Cardiac fibroblast (primary cell): ENCODE measurements at places on chromosomes 7 and 10.
A peak's percentile ranks its signal among the peaks of the same experiment; 100 is the strongest.

DNA sequence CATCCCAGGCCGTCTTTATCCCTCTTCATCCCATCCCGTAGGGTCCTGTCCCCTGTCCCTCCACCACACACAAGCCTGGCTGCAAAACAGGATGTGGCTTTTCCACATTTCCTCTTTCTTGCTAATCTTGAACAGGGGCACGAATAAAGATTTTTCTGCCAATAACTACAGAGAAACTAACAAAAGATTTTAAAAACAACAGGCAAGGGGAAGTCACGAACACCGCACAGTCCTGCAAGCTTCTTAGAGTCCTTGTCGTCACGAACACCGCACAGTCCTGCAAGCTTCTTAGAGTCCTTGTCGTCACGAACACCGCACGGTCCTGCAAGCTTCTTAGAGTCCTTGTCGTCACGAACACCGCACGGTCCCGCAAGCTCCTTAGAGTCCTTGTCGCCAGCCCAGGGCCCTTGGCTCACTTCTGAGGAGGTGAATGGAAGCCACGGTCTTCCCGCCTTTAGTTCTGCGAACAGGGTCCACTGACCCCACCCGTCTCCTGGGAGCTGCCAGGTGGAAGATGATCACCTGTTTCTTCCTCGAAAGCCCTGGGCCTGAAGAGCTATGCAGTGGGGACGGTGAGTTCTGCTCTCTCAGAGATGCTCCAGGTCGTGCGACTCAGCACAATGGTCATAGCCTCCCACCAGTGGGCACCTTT, 10.3 kb upstream of the INSIG1 start:
- DNase-seq, result no peak

DNA sequence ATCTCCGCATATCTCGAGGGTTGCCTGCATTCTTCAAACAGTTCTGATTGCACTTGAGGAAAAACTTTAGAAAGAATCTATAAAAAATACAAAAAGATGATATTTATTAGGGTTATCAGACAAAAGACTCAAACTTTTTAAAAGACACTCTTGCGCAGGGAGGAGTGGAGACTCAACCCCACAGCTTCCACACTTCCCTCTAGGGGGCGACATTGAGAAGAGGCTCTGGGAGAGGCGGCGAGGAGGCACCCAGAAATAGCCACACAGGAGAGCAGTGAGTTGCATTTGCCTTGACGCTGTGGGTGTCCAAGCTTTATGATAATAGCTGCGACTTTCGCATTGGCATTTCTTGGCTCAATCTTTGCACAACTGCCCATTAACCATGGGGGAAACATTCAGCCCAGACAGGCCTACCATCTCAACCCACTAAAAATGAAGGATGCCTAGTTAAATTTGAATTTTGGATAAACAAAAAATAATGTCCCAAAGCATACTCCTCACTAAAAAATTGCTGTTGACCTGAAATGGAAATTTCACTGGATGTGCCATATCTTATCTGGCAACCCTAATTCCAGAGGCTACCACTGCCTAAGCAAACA, 86.2 kb downstream of the EBF3 start:
- DNase-seq, result peak; percentile 43

DNA sequence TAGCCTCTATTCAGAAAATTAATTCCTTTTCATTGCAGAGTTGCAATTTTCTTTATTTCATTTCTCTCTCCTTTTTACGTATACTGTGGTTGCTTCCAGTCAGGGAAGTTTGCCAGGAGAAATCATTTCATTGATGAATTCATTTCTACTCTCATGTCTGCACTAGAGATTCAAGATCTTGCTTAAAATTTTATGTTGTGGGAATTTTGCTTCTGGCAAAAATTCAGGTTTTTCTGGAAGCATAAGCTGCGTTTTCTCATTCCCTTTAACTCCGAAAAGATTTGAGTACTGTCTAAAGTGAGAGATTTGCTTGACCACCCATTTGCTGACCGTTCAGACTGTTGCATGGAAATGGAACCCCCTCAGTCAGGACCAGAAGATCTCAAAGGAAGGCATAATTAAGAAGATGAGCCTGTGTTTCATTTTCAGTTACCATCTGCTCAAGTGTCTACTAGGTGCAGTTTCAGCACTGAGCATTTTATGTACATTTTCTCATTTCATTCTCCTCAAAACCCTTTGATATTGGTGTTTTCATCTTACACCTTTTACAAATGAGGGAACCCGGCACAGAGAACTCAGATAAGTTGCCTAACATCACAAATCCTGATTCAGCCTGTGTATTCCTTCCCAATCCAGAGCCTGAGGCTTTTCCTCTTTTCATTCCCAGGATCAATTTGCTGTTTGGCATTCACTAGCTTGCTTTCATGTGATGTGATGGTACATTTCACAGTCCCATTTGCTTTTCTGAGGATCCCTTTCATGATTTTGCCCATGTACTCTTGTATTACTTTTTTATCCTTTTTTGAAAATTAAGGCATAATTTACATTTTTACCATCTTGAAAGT, 3.9 kb downstream of the PTPRZ1 start:
- no peak for DNase-seq

DNA sequence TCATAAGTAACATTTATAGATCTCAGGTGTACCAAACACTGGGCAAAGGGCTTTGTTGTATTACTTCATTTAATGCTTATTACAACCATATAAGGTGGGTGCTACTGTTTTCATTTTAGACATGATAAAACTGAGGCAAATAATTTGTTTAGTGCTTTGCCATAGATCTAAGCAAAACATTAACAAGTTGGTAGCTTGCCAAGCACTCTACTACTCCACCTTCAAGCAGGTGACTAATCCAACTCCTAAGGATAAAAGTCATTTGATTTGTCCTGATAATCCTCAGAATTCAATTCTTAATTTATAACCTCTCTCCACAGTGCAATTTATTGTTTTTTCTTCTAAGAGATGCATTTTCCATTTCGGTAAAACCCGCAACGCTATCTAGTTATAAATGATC, 646.4 kb downstream of the GRM8 start:
- no peak for DNase-seq

- DNase-seq, result peak; percentile 43
Measured at GRCh38 chr7:93178213-93178612, 30.0 kb upstream of the SAMD9L start.

GRCh38 chr10:125823663-125824251, 411 bp downstream of the BCCIP start:
- peak; percentile 12 for DNase-seq

- no peak for DNase-seq
Measured at GRCh38 chr7:44067064-44067951, 1.9 kb upstream of the PGAM2 start.

GRCh38 chr7:6398943-6399342, 48.8 kb downstream of the DAGLB start:
- peak; percentile 34 for DNase-seq

GRCh38 chr10:116109481-116109880, 163.5 kb downstream of the GFRA1 start:
- DNase-seq, result no peak

- DNase-seq, result peak; percentile 56
Measured at GRCh38 chr7:139618482-139619366, 95.2 kb downstream of the CLEC2L start.

GRCh38 chr10:52229291-52229931, 84.7 kb upstream of the DKK1 start:
- DNase-seq, result peak; percentile 71

- peak; percentile 27 for DNase-seq
Measured at GRCh38 chr7:93757426-93757825, 133.1 kb downstream of the TFPI2 start.

DNA sequence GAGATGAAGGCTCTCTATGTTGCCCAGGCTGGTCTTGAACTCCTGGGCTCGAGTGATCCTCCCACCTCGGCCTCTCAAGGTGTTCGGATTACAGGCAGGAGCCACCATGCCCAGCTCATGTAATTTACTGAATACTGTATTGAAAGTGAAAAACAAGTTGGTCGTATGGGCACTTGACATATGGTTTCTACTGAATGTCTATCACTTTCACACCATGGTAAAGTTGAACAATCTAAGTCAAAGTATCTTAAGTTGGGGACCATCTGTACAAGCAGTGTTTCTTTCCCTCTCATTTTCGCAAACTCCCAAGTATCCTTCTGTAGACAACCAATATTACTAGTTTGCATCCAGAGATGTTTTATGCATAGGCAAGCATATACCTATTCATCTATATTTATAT, 116.6 kb downstream of the TMEM178B start:
- DNase-seq, result no peak

DNA sequence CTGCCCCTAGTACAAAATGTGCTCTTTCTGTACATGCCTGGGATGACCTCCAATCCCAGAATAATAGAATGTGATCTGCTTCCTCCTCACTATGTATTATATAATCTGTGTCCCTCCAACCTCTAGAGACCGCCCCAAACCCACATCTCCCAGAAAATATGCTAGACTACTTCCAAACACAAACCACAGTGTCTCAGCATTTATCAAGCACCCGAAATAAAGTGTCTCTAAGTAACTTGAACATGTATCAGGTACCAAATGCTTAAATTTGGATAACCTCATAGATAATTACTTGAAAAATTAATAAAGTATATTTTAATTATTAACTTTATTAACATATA, 16.1 kb downstream of the LYZL1 start:
- no peak for DNase-seq

- DNase-seq, result no peak
Measured at GRCh38 chr10:101894742-101895141, 51.1 kb upstream of the KCNIP2 start.

GRCh38 chr7:44134943-44135628, 6.0 kb downstream of the MYL7 start:
- no peak for DNase-seq

DNA sequence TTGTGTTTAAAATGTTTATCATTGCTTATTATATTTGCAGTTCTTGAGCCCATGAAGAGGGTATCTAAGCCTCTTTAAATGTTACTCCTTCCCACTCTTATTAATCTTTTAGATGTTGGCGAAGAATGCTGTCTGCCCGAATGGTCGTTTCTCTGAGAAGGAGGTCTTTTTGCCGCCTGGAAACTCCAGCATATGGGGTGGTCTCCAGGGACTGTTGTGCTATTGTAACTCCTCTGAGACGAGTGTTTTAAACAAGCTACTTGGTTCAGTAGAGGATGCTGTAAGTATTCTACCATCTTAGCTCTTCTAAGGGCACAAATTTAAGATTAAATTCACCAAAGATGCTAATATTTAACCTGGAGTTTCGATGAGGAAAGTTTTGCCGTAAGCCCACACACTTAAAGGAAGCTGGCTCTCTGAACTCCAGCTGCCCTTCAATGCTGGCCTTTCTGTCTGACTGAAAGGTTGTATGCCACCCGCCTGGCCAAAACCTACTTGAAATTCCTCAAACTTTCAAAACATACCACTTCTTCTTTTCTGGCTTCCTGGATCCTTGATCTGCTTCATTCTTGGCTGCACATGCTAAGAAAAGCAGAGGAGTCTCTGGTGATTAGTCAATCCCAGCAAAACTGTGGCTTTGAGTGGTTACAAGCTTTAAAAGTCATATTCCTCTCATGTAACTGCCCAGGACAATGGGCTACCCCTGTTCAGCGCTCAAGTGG, 74.7 kb downstream of the ABCA13 start:
- no peak for DNase-seq

GRCh38 chr7:20440472-20441105, 109.9 kb downstream of the ITGB8 start:
- DNase-seq, result peak; percentile 52

DNA sequence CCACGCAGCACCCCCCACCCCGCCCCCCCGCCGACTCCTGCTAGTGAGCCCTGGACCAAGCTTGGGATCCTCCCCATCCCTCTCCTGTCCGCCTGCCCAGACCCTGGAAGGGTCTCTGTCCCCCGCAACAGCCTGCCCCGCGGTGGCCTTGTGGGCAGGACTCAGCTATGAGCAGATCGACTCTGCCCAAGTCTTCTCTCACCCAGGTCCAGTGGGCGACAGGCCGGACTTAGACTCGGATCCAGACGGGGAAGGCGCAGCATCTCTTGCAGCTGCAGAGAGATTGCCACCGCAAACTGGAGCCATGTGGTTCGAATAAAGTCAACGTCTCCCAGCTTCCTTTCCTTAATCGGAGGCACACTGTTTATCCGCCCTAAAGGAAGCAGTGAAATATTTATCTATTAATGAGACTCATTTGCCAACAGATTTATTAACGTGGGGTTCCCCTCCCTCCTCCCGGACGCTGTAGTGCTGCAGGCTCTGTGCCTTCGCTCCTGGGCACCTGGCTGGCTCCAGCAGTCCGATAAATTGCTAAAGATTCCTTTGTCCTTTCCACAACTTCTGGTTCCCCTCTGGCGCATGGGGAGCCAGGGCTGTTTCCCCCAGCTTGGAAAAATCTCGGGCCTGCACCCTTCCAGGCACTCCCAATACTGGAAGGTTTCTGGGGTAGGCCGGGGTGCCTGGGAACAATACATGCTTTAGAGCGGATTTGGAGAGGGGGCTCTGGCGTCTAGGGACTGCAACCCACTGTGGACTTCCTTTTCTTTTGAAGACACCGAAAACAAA, 634 bp upstream of the HOXA7 start:
- no peak for DNase-seq

DNA sequence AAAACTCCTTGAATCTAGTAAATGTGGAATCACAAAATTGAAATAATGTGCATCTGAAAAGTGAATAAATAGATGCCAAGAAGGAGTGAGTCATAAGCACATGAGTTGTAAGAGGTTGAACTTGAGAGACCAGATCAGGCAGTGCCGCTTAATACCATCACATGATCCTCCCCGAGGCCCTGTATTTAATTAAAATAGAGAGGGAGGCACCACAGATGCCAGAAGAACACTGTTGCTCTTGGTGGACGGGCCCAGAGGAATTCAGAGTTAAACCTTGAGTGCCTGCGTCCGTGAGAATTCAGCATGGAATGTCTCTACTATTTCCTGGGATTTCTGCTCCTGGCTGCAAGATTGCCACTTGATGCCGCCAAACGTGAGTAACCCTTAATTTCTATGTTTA, at the start of gene GPNMB:
Gene GPNMB (plus strand): TSS at position 221 of the 400 bp plus-strand sequence. CDS start 83 bp downstream, at position 304.
- DNase-seq, result peak; percentile 91

- DNase-seq, result no peak
Measured at GRCh38 chr7:85237721-85238120, 50.9 kb upstream of the SEMA3D start.

DNA sequence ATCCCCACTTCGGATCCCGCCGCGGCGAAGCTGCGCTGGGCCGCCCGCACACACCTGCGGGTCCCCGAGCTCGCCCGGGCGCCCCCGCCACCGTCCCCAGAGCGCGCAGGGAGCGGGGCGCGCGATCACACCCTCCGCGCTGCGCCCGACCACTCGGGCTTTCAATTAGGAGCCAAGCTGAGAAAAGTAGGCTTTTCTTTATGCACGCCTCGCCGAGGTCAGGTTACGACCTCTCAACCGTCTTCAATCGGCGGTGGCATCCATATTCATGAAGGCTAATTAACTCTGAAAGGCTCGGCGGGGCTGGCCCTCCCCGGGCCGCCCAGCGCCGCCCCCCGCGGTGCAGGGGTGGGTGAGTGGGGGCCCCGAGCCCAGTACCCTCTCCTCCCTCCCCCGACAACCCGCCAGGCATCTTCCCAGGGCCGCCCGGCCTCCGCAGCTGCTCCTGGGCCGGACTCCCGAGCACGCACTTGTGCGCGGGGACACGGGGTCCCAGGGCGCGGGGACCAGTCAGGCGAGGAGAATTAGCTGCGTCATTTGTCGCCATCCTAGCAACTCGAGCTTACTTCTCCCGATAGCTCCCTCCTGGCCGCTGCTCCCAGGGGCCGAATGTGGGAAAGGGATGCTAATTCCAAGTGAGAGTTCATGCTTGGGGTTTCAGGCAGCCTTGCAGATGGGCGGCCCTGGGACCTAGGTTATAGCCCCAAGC, 155.5 kb upstream of the LYZL2 start:
- DNase-seq, result peak; percentile 83

GRCh38 chr10:6212806-6213205, 10.1 kb downstream of the PFKFB3 start:
- DNase-seq, result no peak

- DNase-seq, result peak; percentile 72
Measured at GRCh38 chr10:118698421-118698820, 56.3 kb downstream of the CACUL1 start.
